ENCODE measurements at places on chromosomes 2 and 18.

DNA sequence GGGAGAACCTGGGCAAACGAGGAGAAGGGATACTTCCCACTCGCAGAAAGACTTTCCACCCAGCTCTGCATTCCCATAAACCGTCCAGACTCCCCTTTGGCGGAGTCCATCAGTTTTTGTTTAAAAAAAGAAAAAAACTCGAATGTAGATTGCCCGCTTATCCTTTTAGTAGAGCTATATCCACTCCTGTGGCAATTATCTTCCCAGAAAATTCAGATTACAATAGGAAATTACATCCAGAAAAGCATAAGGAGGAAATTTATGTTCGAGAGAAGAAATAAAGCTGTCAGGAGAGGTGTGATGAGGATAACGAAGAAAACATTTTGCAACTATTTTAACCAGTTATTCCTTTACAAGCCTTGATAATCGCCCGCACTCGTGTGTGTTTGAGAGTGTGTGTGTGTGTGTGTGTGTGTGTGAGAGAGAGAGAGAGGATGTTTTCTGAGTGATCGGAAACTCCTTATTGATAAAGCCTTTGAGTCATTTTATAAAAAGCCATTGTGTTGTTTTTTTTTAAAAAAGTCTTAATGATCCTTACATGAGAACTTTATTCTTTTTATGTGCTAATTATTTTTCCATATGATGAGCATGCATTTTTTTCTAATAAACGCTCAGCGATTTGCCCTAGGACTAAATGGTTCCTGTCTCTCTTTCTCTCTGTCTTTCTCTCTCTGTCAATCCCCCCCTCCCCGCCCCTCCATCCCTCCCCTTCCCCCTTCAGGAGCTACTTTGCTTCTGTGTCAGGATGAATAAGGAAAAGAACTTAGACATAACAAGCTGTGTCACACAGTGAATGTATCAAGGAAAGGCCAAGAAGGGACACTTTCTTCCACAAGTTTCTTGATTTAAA, 1.1 kb upstream of the PPP3R1 start:
- DNase-seq, result peak; percentile 41

DNA sequence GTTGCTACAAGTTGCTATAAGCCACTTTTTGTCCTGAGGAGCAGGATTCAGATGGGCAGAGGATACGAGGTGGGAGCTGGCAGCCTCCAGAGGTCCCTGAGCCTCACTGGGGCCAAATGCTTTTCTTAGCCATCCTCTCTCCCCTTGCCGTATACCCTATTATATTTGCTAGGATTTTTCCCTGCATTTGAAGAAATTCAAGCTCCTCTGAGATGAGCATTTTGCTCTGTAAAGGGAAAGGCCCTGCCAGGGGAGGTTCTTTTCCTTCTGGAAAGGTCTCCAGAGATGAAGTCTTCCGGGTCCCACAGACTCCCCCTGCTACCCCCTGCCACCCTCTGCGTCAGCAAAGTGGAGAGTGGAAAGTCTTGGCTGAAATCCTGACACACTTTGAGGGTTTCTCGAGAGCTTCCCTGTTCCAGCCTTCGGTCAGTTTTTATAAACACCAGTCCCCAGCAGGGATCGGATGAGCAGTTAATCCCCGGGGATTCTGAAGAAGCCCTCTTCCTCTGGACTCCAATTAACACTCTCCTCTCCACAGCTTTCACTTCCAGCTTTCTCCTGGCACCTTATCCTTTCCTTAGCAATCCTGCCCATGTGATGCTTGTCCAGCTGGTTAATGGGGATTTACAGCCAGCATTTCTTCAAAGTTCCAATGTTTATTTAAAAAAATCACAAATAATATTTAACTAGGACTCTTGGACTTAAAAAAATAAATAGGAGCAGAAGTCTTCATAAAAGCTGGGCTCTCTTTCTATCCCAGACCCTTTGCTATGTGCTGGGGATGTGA, 13.1 kb downstream of the CYRIA start:
- DNase-seq, result no peak

- no peak for DNase-seq
These were observed 458 bp downstream of the HYCC2 start for GRCh38 chr2:201070948-201071478.

- no peak for DNase-seq
These were observed 16.3 kb downstream of the TEX51 start for GRCh38 chr2:126914811-126915500.

- no peak for DNase-seq
These were observed 231.7 kb downstream of the PARD3B start for GRCh38 chr2:204776781-204777559.
